CD4-positive, alpha-beta T cell treated with Interleukin-1 beta for 1 hour (primary cell): ENCODE measurements at places on chromosomes 2 and 18.

DNA sequence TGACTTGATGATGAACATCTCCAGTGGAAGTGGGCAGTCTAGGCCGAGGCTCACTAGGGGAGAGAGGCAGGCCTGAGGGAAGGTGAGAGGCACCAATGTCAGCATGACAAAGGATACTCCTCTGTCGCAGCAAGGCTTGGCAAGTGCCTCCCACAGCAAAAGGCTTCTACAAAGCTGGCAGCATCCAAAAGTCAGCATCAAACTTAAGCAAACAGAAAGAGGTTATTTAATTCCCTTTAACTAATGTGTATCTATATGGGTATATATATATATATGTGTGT, 41.6 kb downstream of the NIFK start:
- DNase-seq = no peak

DNA sequence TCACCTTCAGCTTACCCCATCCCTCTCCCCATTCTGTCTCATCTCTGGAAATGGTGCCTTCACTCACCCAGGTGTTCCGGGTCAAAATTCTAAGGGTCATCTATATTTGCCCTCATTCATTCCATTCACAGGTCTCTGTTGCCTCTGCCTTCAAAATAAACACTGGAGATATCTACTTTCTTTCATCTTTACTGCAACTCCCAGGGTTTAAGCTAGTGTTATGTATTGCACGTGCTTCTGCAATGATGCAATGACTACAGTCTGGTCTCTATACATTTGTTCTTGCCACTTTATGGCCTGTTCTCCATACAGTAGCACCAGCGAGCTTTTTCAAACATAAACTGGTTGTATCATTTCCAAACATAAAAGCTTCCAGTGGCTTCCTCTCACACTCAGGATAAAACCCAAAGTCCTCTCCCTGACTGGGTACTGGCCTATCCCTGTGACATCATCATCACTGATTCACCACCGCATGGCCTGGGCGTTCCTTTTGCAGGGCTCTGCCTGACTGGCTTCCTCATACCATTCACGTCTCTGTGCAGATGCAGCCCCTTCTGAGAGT, 14.3 kb downstream of the DSG2 start:
- DNase-seq = no peak

DNA sequence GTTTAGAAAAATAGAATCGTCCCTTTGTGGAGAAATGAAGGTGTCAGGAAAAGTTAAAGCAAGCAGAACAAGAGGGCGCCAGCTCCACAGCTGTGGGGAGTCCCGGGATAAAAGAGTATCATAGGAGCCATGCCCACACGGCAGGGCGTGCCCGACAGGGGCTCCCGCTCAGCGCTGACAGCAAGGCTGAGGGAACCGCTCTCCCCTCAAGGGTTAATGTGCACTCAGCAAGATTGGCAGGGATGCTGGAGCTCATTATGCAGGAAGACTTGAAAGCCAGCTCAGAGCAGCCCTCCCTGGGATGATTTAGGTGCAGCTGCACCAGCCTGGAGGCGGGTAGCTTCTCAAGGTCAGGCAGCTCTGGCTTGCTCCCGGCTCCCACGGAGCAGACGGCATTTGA, 500.2 kb downstream of the EIPR1 start:
- no peak for DNase-seq

GRCh38 chr2:218024871-218025270, 22.1 kb upstream of the TNS1 start:
- no peak for DNase-seq

DNA sequence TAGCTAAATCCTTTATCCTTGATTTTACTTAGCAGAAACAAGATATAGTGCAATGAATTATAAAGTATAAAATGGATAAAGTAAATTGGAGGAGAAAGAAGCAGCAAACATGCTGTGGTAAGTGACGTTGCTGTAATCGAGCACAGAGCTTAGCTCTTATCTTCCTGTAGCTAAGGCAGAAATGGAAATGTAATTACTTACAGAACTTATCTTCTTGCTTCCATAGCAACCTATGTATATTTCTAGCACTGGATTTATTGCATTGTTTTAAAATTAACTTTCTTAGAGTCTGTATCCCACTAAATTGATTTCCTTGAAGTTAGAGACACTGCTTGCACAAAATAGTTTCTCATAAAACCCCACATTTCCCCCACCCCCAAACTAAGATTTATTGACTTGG, 130.6 kb upstream of the MC4R start:
- no peak for DNase-seq

DNA sequence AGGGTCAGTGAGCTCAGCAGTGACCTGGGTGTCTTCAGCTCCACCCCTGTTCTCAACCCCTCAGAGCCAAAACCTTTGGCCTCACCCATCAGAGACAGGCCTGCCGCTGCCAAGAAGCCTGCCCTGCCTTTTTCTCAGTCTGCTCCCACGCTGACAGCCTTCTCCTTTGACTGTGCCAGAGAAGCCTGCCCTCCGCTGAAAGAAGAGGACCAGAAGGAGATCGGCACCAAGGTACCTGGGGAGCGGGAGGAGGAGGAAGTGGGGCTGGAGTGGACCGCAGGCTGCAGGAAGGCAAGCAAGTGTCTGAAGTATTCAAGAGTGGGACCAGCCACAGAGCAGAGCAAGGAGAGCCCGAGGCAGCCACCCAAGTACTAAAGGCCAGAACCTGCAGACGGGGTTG, 33.2 kb downstream of the TOGARAM2 start:
- DNase-seq = no peak

- no peak for DNase-seq
Measured at GRCh38 chr2:221467610-221468009, 104.5 kb downstream of the EPHA4 start.

- DNase-seq = no peak
Measured at GRCh38 chr2:34997779-34998178, 1357.8 kb upstream of the CRIM1 start.

GRCh38 chr2:44267796-44268648, 7.3 kb upstream of the SLC3A1 start:
- no peak for DNase-seq

- no peak for DNase-seq
Measured at GRCh38 chr18:49030692-49031443, 80.1 kb upstream of the SMAD7 start.

GRCh38 chr2:151878655-151879563, 50.7 kb upstream of the ARL5A start:
- DNase-seq = no peak

GRCh38 chr2:46116553-46116991, 180.6 kb upstream of the EPAS1 start:
- DNase-seq = no peak
